Ureter (tissue), 1 donor: ENCODE measurements at places on chromosomes 3 and 15. TPM values are rescaled to one million over a fixed set of nuclear protein-coding genes. Genes with fewer than 3 reads are reported as not detected.
A peak's percentile ranks its signal among the peaks of the same experiment; 100 is the strongest.

The GOLIM4 gene
- 21.8 TPM for total RNA-seq

The ADGRG7 gene
- 0.78 TPM for total RNA-seq

The GOLGA6L2 gene
- total RNA-seq = not detected

The CERS3 gene
- not detected for total RNA-seq

The KLHL25 gene
- total RNA-seq = 12.3 TPM

The TM6SF1 gene
- 8.7 TPM for total RNA-seq

The CCDC33 gene
- total RNA-seq = 10.2 TPM

The SLC9C1 gene
- 0.13 TPM for total RNA-seq

DNA sequence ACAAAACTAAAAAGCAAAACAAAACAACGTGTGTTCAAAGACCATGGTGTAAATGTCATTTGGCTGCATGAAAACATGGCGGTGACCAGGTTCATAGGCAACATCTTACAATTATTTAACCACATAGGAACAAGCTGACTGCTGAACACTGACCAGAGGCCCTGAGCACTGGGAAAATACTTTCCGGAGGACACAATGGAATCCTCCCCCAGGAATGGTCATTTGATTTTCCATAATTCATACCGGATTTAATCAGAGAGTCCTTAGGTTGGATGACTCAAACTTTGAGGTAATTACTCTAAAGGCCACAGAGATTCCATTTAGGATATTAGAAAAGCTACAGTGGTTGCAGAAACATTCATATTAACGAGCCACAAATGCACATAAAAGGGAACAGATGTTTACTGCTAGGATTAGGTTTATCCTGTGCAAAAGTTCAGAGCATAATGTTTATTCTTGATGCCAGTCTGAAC lies 254.7 kb downstream of the NR1D2 start:
- DNase-seq = no peak

DNA sequence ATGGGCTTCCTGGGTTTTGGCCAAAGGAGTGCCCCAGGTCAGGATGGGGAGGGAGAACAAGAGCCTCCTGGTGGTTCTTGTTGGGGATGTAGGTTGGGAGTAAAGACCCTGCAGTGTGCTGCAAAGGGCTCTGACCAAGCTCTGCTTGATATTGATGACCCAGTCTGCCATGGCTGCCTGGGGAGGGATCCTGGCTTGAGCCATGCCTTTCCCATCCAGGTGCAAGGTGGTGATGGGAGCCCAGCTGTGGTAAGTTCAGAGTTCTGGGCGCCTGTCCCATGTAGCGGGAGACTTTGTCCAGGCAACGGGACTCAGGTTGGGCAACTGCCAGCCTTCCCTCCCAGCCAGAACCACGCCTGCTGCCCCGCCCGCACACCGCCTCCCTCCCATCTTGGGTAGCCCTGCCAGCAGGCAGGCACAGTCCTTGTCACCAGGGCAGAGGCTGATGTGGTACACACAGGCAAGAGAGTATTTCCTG lies 2.6 kb downstream of the GNAI2 start:
- DNase-seq = peak; percentile 91

GRCh38 chr3:129324855-129325254 lies 46.2 kb downstream of the HMCES start:
- DNase-seq = no peak

- no peak for DNase-seq
Measured at GRCh38 chr15:101267320-101268104, 9.8 kb downstream of the SELENOS start.

DNA sequence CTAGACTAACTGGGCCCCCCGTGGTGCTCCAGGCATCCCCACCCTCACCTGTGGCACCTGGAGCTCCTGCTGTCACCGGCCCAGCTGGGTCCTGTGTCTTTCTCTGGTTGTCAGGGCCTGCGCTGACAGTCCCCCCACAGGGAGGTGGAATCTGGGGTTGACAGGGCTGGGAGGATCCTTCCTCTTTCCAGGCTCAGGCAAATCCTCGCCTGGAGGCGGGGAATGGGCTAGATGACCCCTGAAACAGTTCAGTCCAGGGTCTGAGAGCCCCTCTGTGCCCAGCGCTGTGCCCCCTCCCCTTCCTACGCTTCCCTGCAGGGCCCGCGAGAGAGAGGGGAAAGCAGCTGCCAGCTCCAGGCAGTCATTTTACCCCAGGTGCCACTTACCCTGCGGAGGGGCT lies 50.1 kb upstream of the MCF2L2 start:
- no peak for DNase-seq

DNA sequence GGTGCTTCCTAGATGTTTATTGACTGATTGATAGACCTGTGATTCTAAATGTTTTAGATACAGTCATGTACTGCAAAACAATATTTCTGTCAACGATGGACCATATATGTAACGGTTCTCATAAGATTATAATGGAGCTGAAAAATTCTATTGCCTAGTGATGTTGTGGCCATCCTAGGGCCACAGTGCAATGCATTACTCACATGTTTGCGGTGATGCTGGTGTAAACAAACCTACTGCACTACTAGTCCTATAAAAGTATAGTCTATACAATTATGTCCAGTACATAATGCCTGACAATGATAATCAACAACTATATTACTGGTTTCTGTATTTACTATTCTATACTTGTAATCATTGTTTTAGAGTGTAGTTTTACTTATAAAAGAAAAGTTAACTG lies 46.8 kb downstream of the CHST2 start:
- no peak for DNase-seq

GRCh38 chr3:194395212-194395611 lies 3.9 kb downstream of the GP5 start:
- no peak for DNase-seq

DNA sequence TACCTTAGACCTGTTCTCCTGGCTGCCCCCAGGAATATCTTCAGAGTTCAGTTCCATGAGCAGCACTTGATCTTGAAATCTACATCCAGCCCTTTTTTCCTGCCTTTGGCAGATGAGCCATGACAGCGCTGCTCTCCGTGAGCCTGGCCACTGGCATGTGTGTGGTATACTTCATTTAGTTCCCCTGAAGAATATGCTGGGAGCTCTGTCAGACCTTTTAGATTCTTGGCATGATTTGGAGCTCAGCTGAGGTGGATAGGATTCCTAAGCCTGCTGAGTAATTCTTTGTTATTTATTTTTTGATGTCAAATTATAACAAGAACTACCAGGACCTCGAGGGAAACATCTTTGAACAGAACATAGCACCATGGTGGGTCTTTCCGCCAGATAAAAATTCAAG lies 121.7 kb downstream of the EDEM1 start:
- no peak for DNase-seq

- DNase-seq = no peak
Measured at GRCh38 chr3:27557411-27557810, 73.2 kb upstream of the SLC4A7 start.

DNA sequence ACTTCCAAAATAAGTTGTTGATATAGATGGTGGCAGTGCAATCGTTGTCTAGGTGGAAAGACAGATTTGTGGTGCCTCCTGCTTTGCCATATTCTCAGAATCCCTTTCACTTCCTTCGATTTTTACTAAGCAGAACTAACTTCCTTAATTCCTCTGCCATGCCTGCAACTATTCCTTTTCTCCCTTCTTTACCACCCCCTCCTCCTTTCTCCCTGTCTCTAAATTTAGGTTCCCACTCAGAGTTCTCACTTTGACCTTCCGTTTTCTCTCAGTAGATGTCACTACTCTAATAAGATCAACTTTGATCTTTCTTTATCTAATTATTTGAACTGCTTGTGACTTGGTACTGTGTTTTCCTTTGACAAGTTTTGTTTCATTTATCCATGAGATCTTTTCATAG lies 351.2 kb downstream of the LPP start:
- DNase-seq = no peak

DNA sequence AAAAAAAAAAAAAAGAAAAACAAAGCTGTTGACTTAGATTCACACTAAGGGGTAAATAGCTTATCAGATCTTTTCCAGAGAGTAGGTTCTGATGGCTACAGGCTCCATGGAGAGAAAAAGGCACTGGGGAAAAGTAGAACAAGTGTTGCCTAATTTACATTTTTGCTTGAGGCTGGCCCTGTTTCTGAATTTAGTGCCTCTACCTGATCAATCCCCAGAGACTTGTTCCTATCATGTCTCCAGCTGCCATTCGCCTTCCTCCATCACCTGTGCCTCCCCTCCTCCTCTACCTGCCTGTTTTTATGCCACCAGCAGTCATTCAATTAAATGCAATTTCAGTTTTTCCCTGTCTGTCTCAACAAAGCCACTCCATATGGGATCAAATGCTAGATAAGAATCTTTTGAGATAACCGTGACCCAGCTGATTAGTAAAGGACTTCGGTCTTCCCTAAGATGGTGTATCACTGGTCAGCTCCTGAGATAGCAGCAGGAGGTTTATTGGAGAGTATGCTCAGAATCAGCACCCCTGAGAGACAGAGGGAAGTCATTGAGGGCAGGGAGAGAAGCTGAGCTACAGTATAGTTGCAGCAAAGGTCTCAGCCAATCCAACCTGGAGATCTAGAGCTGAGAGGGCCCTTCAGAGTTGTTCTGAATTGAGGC lies 88.1 kb upstream of the GADL1 start:
- no peak for DNase-seq

DNA sequence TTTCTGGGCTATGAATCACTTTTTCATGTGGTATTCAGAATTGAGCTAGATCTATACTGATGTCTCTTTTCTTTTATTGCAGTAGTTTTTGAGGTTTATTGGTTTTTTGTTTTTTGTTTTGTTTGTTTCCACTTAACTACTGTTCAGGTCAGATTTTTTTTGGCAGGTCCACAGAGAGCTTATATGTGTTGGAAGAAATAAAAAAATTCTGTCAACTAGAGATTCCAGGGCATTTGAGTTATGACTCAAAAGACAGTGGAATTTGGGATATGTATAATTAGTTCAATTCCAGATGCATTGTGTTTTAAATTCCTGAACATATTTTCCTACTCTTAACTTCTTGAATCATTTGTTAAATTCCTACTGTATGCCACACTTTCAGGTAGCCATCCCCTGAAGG lies 727.2 kb downstream of the SI start:
- DNase-seq = no peak

DNA sequence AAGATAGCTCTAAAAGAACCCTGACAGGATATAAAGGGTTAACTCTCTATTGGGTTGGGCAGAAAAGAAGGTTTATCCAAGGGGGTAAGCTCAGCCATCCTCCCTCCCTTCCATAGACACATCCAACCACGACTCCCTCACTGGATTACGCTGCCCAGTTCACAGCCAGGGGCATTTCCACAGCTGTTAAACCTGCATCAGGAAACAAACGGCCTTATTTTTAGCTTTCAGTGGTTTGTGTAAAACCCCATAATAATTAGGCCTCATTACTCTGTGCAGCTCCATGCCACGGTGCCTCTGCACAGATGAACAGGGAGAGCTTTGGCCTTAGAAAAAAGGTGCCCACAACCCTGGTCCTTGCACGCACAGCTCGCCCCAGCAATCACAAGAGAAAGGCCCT lies 110.6 kb downstream of the GABRB3 start:
- DNase-seq = no peak

DNA sequence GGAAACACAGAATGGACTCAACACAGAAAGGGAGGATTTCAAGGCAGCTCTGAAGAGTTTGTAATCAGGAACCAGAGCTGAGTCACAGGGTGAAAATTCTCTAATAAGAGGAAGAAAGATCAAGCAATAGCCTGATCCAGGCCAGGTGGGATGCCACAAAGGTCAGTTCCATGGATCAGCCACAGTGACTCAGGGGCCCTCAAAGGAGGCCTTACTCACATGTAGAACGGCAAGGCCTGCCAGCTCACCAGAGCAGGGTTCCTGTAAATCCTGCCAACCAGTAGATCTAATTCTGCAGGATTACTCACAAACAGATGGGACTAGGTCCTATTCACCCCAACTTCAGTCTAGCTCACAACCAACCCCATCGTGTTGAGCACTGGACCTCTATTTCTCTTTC lies 78.3 kb upstream of the PPP2R3A start:
- no peak for DNase-seq

GRCh38 chr15:40054855-40055575 lies 16.0 kb upstream of the SRP14 start:
- peak; percentile 40 for DNase-seq

DNA sequence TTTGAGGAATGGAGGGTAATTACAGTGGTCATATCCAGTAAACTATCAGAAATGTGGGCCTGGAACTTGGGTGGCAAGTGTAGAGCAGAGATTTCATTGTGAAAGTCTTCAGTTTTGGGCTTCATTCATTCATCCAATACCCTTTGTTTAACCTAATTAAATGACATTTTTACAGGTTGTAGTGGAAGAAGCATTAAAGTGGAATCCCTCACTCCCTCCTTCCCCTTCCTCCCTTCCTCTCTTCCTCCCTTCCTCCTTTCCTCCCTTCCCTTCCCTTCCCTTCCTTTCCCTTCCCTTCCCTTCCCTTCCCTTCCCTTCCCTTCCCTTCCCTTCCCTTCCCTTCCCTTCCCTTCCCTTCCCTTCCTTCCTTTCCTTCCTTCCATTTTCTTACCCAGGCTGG lies 219.3 kb downstream of the PDCD6IP start:
- no peak for DNase-seq
